ENCODE measurements at places on chromosomes 12 and 14. TPM values are rescaled to one million over a fixed set of nuclear protein-coding genes. Genes with fewer than 3 reads are reported as not detected.

DNA sequence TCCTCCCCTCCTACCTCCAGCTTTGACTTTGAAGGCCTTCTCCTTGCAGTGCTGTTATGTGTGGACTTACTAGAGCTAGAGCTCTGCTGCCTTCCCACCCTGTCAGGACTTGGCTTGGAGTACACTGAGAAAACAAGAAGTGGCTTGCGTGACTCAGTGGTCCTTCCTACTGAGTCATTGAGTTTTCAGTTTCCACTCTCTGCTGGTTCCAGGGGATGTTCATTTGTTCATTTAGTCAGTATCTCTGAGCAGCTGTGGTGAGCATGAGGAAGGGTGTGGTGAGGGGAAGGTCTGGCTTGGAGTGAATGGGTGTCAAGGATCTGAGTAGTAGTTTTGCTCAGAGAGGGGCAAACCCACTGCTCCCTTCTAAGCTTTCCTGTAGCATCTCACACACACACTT, 17.2 kb upstream of the ELK3 start:
- no peaks in the 10 kb centered on the region for H3K4me1 ChIP-seq
- H3K27ac ChIP-seq: no peak overlapping the region
- H3K36me3 ChIP-seq: no peaks in the 10 kb centered on the region
- peak; percentile 91 for DNase-seq

DNA sequence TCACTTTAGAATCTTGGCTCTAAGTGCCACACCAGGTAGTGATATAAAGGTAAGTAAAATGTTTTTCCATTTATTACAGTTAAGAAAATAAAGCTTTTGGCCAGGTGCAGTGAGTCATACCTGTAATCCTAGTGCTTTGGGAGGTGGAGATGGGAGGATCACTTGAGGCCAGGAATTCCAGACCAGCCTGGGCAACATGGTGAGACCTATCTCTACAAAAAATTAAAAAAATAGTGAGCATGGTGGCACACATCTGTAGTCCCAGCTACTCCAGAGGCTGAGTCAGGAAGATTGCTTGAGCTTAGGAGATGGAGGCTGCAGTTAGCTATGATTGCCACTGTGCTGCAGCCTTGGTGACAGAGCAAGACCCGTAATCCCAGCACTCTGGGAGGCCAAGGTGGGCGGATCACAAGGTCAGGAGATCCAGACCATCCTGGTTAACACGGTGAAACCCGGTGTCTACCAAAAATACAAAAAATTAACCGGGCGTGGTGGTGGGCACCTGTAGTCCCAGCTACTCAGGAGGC, 5.0 kb downstream of the FANCM start:
- no peaks in the 10 kb centered on the region for H3K4me1 ChIP-seq
- H3K36me3 ChIP-seq: no peaks in the 10 kb centered on the region
- H3K4me3 ChIP-seq: no peak overlapping the region

Gene OR11H6
- total RNA-seq: not detected

- no peak overlapping the region for H3K27ac ChIP-seq
- H3K4me3 ChIP-seq: no peak overlapping the region
- H3K36me3 ChIP-seq: no peaks in the 10 kb centered on the region
- DNase-seq: peak; percentile 11
- no peaks in the 10 kb centered on the region for H3K27me3 ChIP-seq
Observed at GRCh38 chr12:84201976-84202375, 710.6 kb downstream of the SLC6A15 start.

Gene COCH
- total RNA-seq: 0.51 TPM

DNA sequence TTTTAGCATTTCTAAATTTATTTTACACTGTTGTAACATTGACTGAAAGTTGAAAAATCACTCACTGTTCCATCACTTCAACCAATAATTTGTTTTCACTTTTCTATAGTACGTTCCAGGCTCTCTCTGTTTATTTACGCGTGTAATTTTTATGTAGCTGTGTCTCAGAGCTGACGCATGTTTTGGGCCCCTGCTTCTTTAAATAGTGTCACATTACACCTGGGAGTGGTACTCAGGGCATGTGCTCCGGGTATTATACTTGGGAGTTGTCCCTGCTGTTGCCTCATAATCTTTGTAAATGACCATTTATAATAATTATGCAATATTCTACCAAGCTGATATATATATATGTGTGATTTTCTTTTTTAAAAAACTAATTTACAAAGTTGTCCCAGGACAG, 132.8 kb upstream of the CPM start:
- H3K27me3 ChIP-seq: no peaks in the 10 kb centered on the region
- peaks cover 2% of the 10 kb centered on the region for H3K4me1 ChIP-seq
- DNase-seq: peak; percentile 72

- H3K36me3 ChIP-seq: no peaks in the 10 kb centered on the region
- peaks cover 7% of the 10 kb centered on the region for H3K4me1 ChIP-seq
- peak overlapping the region; percentile 88 for H3K4me3 ChIP-seq
- DNase-seq: peak; percentile 54
- H3K27ac ChIP-seq: peak overlapping the region; percentile 18
Observed at GRCh38 chr14:29926701-29927375, 809 bp downstream of the PRKD1 start.

DNA sequence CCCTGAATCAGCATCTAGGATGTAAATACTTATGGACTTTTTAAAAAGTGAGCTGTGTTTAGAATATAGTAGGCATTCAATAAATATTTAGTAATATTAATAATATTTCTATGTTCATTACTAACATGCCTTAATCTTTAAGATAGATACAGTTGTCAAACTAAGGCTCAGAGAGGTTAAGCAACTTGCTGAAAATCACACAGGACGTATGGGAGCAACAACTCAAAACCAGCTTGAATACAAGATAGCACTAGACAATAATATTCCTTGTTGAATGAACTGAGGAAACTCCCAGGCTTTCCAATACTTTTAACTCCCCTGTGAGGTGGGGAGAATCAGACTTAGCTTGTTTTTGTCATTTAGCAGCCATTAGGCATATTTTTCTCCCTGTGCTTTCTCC, 45.3 kb downstream of the LLPH start:
- DNase-seq: no peak
- H3K36me3 ChIP-seq: no peaks in the 10 kb centered on the region
- H3K27ac ChIP-seq: no peak overlapping the region
- no peaks in the 10 kb centered on the region for H3K27me3 ChIP-seq

DNA sequence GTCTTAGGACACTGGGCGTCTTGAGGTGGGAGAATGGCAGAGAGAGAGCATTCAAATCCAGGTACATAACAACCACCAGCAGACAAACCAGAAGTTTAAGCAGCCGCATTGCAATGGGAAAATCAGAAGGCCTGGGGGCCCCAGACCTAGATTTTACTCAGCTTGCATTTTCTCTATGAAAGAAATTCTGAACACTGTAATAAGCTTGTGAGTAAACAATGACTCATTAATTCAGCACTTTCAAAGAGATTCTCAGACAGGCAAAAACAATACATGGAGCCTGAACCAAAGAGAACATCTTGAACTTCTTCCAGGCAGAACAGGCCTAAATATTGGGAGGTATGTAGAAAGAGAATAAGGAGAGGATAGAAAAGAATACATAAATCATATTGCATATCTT, 69.8 kb upstream of the IFNG-AS1 start:
- no peak overlapping the region for H3K27ac ChIP-seq
- H3K36me3 ChIP-seq: no peaks in the 10 kb centered on the region
- H3K4me1 ChIP-seq: no peaks in the 10 kb centered on the region
- peak; percentile 50 for DNase-seq
- no peak overlapping the region for H3K4me3 ChIP-seq

DNA sequence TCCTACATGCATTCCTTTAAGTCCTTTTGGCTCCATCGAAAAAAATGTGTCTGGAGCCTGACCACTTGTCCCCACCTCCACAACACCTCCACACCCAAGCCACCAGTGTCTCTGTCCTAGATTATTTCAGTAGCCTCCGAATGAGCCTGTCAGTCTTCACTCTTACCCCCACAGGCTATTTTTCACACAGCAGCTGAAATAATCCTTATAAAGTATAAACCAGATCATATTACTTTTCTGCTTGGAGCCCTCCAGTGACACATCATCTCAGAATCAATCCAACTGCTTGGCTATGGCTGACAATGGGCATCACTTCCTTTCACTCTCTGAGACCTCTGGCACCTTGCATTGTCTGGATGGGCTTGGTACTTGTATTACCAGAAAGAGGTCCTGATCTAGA, 44.9 kb downstream of the BBS10 start:
- no peak overlapping the region for H3K4me3 ChIP-seq
- no peaks in the 10 kb centered on the region for H3K36me3 ChIP-seq
- no peak overlapping the region for H3K27ac ChIP-seq
- no peaks in the 10 kb centered on the region for H3K4me1 ChIP-seq
- DNase-seq: no peak

GRCh38 chr14:61932974-61933373, 170.8 kb downstream of the SNAPC1 start:
- DNase-seq: no peak
- H3K4me3 ChIP-seq: no peak overlapping the region
- H3K36me3 ChIP-seq: no peaks in the 10 kb centered on the region
- peaks cover 3% of the 10 kb centered on the region for H3K4me1 ChIP-seq
- no peak overlapping the region for H3K27ac ChIP-seq
- no peaks in the 10 kb centered on the region for H3K27me3 ChIP-seq

GRCh38 chr12:130677957-130678558, 38.0 kb downstream of the RIMBP2 start:
- no peak overlapping the region for H3K4me3 ChIP-seq
- no peak overlapping the region for H3K27ac ChIP-seq
- DNase-seq: no peak
- no peaks in the 10 kb centered on the region for H3K27me3 ChIP-seq
- no peaks in the 10 kb centered on the region for H3K4me1 ChIP-seq

Gene MYO1A
- total RNA-seq: 0.26 TPM

Gene PPP4R3A
- total RNA-seq: 88.0 TPM

Gene CD163
- 0.26 TPM for total RNA-seq

DNA sequence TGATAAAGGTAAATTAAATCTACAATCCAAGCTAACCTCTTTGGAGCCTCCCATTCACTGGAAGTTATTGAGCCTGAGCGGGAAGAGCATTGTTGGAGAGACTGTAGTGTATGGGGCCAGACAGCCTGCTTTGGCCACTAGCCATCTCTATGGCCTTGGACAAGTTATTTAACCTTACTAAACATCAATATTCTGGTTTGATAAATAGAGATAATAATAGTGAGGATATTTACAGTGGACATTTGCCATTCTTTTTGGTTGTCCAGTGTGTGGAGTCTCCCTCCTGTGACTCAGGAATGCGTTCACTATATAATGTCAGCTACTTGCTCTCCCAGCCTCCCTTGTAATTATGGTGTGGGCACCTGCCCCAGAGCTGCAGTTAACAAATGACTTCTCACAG, 216.1 kb downstream of the SLC38A4 start:
- H3K4me1 ChIP-seq: peaks cover 17% of the 10 kb centered on the region
- H3K36me3 ChIP-seq: no peaks in the 10 kb centered on the region
- no peak overlapping the region for H3K27ac ChIP-seq
- no peak overlapping the region for H3K4me3 ChIP-seq
- H3K27me3 ChIP-seq: no peaks in the 10 kb centered on the region

GRCh38 chr14:68702578-68702977, 90.3 kb downstream of the ZFP36L1 start:
- H3K36me3 ChIP-seq: no peaks in the 10 kb centered on the region
- no peak overlapping the region for H3K4me3 ChIP-seq
- DNase-seq: no peak
- no peak overlapping the region for H3K27ac ChIP-seq
- H3K4me1 ChIP-seq: peaks cover 3% of the 10 kb centered on the region

Gene SLC10A1
- total RNA-seq: not detected

GRCh38 chr14:70670992-70671651, 29.4 kb downstream of the TTC9 start:
- H3K4me3 ChIP-seq: peak overlapping the region; percentile 14
- no peaks in the 10 kb centered on the region for H3K27me3 ChIP-seq
- no peak for DNase-seq
- H3K27ac ChIP-seq: no peak overlapping the region

DNA sequence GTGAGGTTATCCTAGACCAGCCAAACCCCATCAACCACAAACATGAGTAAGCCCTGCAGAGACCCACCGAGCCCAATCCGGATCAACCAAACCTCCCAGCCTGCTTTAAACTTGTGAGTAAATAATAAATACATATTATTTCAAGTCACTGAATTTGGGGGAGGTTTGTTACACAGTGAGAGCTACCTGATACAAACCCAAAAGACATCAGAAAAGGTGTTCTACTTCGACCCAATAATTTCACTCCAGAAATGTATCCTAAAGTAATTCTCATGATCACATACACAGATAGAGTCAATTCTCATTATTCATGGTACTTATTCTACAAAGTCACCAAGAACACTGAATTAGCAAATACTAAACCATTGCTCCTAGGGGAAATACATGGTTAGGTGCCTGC, 16.2 kb upstream of the CORO1C start:
- H3K36me3 ChIP-seq: no peaks in the 10 kb centered on the region
- no peak for DNase-seq
- H3K4me1 ChIP-seq: no peaks in the 10 kb centered on the region
- no peak overlapping the region for H3K4me3 ChIP-seq

GRCh38 chr12:34603382-34604035, 581.2 kb downstream of the ALG10 start:
- H3K4me3 ChIP-seq: no peak overlapping the region
- H3K36me3 ChIP-seq: no peaks in the 10 kb centered on the region
- DNase-seq: no peak
- no peaks in the 10 kb centered on the region for H3K4me1 ChIP-seq
- no peak overlapping the region for H3K27ac ChIP-seq
- H3K27me3 ChIP-seq: no peaks in the 10 kb centered on the region

Gene MYH6
- not detected for total RNA-seq

DNA sequence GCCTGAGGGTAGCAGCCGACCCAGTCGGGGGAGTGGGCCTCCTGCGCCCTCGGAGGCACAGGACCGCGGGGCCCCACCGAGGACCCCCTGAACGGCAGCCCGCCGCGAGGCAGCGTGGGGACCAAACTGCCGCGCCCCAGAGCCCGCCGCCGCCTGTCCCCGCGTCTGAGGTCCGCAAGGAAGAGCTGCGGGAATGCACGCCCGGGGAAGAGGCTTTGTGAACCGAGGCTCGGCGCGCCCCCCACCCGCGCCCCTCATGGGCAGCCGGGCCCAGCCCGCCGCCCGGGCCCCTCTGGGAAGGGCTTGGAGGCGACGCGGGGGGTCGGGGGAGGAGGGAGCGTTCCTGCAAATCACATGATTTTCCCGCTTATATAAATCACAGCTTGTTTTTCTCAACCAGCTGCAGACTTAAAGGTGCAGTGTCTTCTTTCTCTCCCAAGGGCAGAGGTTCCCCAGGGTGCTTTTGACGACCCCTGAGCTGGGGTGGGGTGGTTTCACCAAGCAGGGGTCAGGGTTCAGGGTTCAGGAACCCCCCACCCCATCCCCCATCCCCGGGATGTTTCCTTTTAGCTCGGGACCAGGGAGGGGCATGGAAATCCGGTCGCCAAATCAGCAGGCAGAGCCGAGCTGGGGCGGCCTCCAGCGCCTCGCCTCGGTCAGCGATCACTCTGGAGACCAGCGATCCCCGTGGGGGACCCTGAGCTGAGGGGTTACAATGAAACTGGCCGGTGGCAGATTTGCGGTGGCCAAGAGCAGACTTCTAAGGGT, 44.7 kb upstream of the ATP23 start:
- H3K27ac ChIP-seq: peak overlapping the region; percentile 93
- DNase-seq: peak; percentile 70

GRCh38 chr14:99732436-99733210, 48.5 kb downstream of the CYP46A1 start:
- no peak overlapping the region for H3K27ac ChIP-seq
- no peaks in the 10 kb centered on the region for H3K27me3 ChIP-seq
- no peak for DNase-seq
- no peak overlapping the region for H3K4me3 ChIP-seq

Measured in fibroblast of lung (primary cell).